ENCODE measurements at places on chromosomes 13 and 19.

DNA sequence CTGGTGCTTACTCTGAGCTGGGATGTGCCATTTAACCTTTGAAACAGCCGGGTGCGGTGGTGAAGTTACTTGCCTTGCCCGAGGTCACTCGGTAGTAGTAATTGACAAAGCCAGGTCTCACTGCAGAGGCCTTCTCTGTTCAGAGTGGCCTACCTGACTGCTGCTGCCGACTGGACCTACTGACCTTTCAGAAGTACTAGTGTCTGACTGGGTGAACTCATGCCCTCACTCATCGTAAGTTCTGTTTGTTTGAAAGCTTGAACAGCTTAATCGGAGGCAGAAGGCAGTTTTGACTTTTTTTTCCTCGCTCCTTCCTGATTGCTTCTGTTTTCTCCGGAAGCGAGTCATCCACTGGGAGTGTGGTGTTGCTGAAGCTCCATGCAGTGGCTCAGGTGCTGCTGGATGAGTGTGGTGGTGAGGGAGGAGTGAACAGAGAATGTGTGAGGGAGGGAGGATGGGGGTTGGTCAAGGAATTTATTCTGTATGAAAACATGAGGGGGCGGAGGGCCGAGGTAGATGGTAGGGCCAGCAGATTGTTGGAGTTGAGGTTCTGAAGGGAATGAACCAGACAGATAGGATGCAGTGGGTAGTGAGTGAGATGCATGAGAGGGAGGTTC lies 2.7 kb downstream of the SPINT2 start:
- no peak for DNase-seq

DNA sequence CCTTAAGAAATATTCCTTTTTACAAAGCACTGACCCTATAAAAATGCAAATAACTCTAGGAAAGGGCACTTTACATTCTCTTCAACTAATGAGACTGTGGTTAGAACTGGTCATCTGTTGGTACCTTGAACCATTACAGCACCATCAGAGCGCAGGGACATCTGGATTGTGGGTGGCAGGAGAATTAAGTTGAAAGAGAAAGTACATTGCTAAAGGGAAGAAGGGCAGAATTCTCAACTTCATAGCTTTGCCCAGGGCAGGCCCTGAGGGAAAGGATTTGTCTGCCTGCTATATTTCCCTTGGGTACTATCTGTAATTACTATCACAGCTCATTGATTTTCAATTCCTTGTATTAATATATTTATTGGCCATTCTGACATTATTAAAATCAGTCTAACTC lies 196.8 kb downstream of the KLF12 start:
- DNase-seq, result no peak

GRCh38 chr13:110272227-110272626 lies 34.7 kb downstream of the COL4A1 start:
- DNase-seq, result no peak

GRCh38 chr19:45117671-45118070 lies 24.7 kb downstream of the PPP1R37 start:
- DNase-seq, result no peak

GRCh38 chr13:75945841-75946482 lies 309.8 kb downstream of the LMO7 start:
- DNase-seq, result no peak

- DNase-seq, result no peak
Measured at GRCh38 chr13:46726347-46726746, 70.6 kb downstream of the ESD start.

Data from stimulated activated naive CD4-positive, alpha-beta T cell treated with Interleukin-2 at 50 U/mL for 16 hours (primary cell).